ENCODE measurements at places on chromosomes 3 and 15. TPM values are rescaled to one million over a fixed set of nuclear protein-coding genes. Genes with fewer than 3 reads are reported as not detected.

The HRG gene
- total RNA-seq, result not detected

DNA sequence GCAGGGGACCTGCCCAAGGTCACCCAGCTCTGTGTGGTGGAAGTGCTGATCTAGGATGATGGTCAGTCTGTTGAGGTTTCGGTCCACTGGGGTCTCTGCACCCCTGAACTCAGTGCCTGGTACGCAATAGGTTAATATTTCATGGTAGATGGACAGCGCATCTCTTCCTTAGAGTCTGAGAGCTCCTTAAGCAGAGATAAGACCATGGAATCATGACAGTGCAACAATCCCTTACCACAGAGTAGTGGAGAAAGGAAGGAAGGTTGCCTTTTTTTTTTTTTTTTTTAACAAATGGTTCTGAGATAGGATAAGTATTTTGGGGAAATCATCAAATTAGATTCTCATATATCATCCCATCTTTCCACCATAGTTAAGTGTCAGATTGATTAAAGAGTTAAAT lies 79.8 kb upstream of the SLC6A1 start:
- H3K36me3 ChIP-seq, result no peaks in the 10 kb centered on the region
- H3K27ac ChIP-seq, result no peak overlapping the region
- DNase-seq, result no peak

The SEMA6D gene
- total RNA-seq, result not detected

DNA sequence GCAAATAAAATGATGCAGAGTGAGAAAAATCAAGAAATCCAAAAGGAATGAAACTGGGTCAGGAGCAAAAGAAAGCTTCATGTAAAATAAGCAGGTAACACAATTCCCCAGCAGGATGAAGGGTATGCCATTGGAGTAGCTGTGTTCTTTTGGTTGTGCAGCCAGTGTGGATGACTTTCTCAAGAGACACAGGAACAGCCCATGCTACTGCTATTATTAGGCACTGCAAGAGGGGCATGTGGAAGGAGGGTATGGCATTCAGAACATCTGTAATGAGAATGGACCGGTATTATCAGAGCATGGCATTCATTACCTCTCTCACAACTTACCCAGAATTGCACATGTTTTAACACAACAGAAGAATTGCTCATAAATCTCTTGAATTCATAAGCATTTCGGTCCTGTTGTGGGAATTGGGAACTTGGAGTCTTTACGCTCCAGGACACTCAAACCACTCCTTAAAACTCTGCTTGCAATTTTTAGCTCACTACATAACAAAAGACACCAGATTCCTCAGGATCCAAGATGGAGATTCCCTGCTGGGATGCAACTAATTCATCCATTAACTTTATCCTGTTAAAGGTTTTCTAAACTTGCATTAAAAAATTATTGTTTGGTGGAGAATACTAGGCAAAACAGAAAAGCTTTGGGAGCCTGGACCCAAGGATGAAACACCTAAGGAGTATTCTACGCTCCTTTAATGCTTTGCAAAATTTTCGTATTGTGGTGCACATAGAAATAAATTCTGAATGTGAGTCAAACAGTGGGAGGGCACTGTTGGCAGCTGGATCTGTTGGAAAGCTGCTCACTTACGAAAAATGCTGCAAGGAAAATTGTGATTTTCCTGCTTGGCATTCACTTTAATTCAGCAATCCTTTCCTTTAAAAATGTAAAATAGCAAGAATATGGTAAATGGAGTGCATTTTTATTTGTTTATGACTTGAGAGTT lies 34.6 kb upstream of the CDIN1 start:
- no peak overlapping the region for H3K4me3 ChIP-seq
- no peaks in the 10 kb centered on the region for H3K4me1 ChIP-seq
- H3K27ac ChIP-seq, result no peak overlapping the region
- no peak for DNase-seq
- H3K27me3 ChIP-seq, result peaks cover 1% of the 10 kb centered on the region

GRCh38 chr3:45800611-45801010 lies 4.3 kb upstream of the SLC6A20 start:
- peaks cover 56% of the 10 kb centered on the region for H3K27me3 ChIP-seq
- H3K36me3 ChIP-seq, result no peaks in the 10 kb centered on the region
- no peak overlapping the region for H3K27ac ChIP-seq
- peaks cover 2% of the 10 kb centered on the region for H3K4me1 ChIP-seq
- no peak for DNase-seq

The ZBTB47 gene
- 0.22 TPM for total RNA-seq

Data from activated CD4-positive, alpha-beta T cell treated with anti-CD3 and anti-CD28 coated beads, Interleukin-2, amount 10 ng/mL, durations not matched to agents 7 days and 5 days (primary cell).